Bladder microvascular endothelial cell (primary cell): ENCODE measurements at places on chromosomes 16 and 17. TPM values are rescaled to one million over a fixed set of nuclear protein-coding genes. Genes with fewer than 3 reads are reported as not detected.

RETREG3 gene
- total RNA-seq: 40.3 and 50.0 TPM in 2 replicates

FOXC2 gene
- total RNA-seq: 0.16 and 2.0 TPM in 2 replicates

CFAP97D1 gene
- under 0.01 TPM in 1 of 2 replicates, not detected in the other for total RNA-seq

RND2 gene
- total RNA-seq: 0.16 and 0.19 TPM in 2 replicates

SCGB1C2 gene
- total RNA-seq: not detected in 2 replicates

NTHL1 gene
- 23.5 and 61.5 TPM in 2 replicates for total RNA-seq

RAMP2 gene
- total RNA-seq: 4.4 and 30.8 TPM in 2 replicates

ZFPM1 gene
- 0.81 and 2.8 TPM in 2 replicates for total RNA-seq

ATP2C2 gene
- total RNA-seq: under 0.01 TPM in 1 of 2 replicates, not detected in the other
